ENCODE measurements at places on chromosomes 2 and 18. TPM values are rescaled to one million over a fixed set of nuclear protein-coding genes. Genes with fewer than 3 reads are reported as not detected.

Gene RASGRP3
- 3.9 TPM for total RNA-seq

Gene C2orf66
- not detected for total RNA-seq

Gene HOXD1
- not detected for total RNA-seq

Gene EPAS1
- total RNA-seq: 2.3 TPM

Gene FEZ2
- 14.7 TPM for total RNA-seq

Gene CIAO1
- 87.3 TPM for total RNA-seq

Gene CLEC4F
- total RNA-seq: not detected

GRCh38 chr2:24448797-24449196 lies 42.3 kb upstream of the NCOA1 start:
- H3K36me3 ChIP-seq: no peaks in the 10 kb centered on the region
- H3K27ac ChIP-seq: no peak overlapping the region
- no peak for DNase-seq
- H3K27me3 ChIP-seq: no peaks in the 10 kb centered on the region
- no peak overlapping the region for H3K4me3 ChIP-seq

- H3K4me1 ChIP-seq: no peaks in the 10 kb centered on the region
- DNase-seq: no peak
- H3K27me3 ChIP-seq: no peaks in the 10 kb centered on the region
- H3K27ac ChIP-seq: no peak overlapping the region
- H3K36me3 ChIP-seq: no peaks in the 10 kb centered on the region
- no peak overlapping the region for H3K4me3 ChIP-seq
These were observed 205.7 kb downstream of the CYP26B1 start for GRCh38 chr2:71941726-71942525.

DNA sequence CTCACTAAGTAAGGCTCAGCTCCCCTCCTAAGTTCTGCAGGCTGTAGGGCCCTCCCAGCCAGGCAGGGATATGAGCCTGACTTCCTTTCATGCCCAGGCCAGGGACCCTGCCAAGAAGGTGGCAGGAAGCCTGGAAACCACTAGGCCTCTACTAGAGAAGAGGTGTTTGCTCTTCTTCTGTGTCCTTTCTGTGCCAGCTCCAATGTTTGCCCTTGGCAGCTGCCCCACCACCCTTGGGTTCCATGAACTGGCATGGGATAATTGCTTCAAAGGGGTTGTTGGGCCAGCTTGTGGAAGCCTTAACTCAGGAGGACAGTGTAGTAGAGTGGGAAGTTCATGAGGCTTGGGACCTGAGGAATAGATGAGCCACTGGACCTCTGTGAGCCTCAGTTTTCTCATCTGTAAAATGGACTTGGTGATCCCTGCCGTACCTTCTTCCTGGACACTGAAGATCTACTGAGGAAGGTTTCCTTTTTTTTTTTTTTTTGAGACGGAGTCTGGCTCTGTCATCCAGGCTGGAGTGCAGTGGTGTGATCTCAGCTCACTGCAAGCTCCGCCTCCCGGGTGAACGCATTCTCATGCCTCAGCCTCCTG lies 3.9 kb downstream of the SLC35F6 start:
- peaks cover 70% of the 10 kb centered on the region for H3K4me1 ChIP-seq
- no peak overlapping the region for H3K27ac ChIP-seq
- H3K36me3 ChIP-seq: no peaks in the 10 kb centered on the region
- no peak for DNase-seq

- no peak overlapping the region for H3K27ac ChIP-seq
- no peaks in the 10 kb centered on the region for H3K27me3 ChIP-seq
- H3K4me3 ChIP-seq: no peak overlapping the region
- DNase-seq: no peak
- H3K4me1 ChIP-seq: no peaks in the 10 kb centered on the region
These were observed 794.4 kb upstream of the FSHR start for GRCh38 chr2:49948744-49949143.

GRCh38 chr2:118882693-118883336 lies 35.4 kb upstream of the EN1 start:
- H3K4me1 ChIP-seq: peaks cover 15% of the 10 kb centered on the region
- peak overlapping the region; percentile 46 for H3K4me3 ChIP-seq
- H3K27ac ChIP-seq: no peak overlapping the region
- no peaks in the 10 kb centered on the region for H3K27me3 ChIP-seq

DNA sequence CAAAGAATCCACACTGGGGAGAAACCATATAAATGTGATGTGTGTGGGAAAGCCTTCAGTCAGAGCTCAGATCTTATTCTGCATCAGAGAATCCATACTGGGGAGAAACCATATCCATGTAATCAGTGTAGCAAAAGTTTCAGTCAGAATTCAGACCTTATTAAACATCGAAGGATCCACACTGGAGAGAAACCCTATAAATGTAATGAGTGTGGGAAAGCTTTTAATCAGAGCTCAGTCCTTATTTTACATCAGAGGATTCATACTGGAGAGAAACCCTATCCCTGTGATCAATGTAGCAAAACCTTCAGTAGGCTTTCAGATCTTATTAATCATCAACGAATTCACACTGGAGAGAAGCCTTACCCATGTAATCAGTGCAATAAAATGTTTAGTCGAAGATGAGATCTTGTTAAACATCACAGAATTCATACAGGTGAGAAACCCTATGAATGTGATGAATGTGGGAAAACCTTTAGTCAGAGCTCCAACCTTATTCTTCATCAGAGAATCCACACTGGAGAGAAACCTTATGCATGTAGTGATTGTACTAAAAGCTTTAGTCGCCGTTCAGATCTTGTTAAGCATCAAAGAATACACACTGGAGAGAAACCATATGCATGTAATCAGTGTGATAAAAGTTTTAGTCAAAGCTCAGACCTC lies 16.7 kb upstream of the ZSCAN30 start:
- no peak overlapping the region for H3K27ac ChIP-seq
- peaks cover 19% of the 10 kb centered on the region for H3K36me3 ChIP-seq
- DNase-seq: no peak
- no peak overlapping the region for H3K4me3 ChIP-seq
- no peaks in the 10 kb centered on the region for H3K27me3 ChIP-seq

DNA sequence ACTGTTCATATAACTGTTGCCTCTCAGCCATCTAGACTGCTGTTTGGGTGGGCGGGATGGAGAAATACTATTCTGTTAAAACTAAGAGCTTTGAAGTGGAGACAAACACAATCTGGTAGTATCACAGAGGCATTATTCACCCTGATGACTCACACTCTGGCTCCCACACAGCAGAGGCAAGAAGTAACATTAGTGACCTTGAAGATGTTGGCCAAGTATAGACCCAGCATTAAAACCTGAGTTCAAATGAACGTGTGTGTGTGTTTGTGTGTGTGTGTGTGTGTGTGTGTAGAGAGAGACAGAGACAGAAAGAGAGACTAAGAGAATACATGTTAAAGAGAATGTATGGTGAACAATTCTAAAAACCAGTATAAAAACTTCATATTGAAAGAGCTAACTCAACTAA lies 22.5 kb upstream of the ACVR1 start:
- H3K4me1 ChIP-seq: peaks cover 77% of the 10 kb centered on the region
- no peak overlapping the region for H3K4me3 ChIP-seq
- H3K36me3 ChIP-seq: no peaks in the 10 kb centered on the region
- no peak for DNase-seq

GRCh38 chr2:239164335-239164871 lies 236.4 kb downstream of the HDAC4 start:
- H3K27me3 ChIP-seq: no peaks in the 10 kb centered on the region
- H3K36me3 ChIP-seq: peaks cover 44% of the 10 kb centered on the region
- DNase-seq: peak; percentile 45
- peak overlapping the region; percentile 10 for H3K27ac ChIP-seq

DNA sequence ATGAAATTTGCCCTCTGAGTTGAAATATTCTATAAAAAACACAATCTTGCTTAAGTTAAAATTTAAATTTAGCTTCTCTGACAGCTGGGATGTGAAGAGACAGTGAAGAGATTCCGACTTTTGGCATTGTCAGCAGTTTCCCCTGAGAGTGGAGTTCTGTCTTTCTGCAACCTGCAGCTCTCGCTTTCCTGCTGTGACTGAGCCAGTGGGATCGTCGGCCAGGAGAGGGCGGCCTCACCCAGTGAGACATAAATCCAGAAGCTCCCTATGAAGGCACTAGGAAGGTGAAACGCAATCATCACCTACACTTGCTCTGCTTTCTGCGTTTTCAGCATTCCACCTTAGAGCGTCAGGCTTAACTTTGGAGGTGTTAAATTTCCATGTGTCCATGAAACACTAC lies 75.4 kb upstream of the HNMT start:
- H3K36me3 ChIP-seq: no peaks in the 10 kb centered on the region
- H3K4me3 ChIP-seq: no peak overlapping the region
- H3K27me3 ChIP-seq: no peaks in the 10 kb centered on the region

- H3K4me1 ChIP-seq: peaks cover 19% of the 10 kb centered on the region
These were observed 6.7 kb downstream of the CRIM1 start for GRCh38 chr2:36362291-36362690.
